ENCODE measurements at places on chromosomes 7 and 10. TPM values are rescaled to one million over a fixed set of nuclear protein-coding genes. Genes with fewer than 3 reads are reported as not detected.
A peak's percentile ranks its signal among the peaks of the same experiment; 100 is the strongest.

DNA sequence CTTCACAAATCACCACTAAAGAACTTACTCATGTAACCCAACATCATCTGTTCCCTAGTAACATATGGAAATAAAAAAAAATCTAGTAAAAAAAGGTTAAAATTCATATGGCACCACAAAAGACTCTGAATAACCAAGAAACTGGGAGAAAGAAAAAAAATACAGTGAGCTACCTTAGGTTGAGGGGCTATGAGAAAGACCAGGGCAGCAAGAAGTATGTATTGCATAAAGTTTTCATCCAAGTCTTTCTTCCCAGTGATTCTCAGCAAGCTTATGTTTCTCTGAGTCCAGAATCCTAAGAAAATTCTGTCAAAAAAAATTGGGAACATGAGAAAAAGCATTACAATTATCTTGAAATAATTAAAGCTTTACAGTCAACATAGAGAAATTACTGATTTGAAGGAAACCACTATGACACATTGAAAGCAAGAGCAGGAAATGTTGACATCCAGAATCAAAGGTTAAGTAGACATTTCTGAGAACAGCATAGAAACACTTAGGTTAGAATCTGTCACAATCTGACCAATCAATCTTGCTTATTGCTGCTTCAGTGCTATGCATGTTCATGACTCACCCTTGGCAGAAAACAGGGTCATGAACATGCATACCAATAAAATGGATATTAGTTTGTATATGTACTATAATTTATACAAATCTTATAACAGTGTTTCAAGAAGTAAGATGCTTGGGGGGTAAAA lies 494.0 kb upstream of the POT1 start:
- H3K36me3 ChIP-seq, result no peaks in the 10 kb centered on the region
- DNase-seq, result no peak
- H3K4me1 ChIP-seq, result no peaks in the 10 kb centered on the region
- no peak overlapping the region for H3K4me3 ChIP-seq
- no peaks in the 10 kb centered on the region for H3K27me3 ChIP-seq
- no peak overlapping the region for H3K27ac ChIP-seq

DNA sequence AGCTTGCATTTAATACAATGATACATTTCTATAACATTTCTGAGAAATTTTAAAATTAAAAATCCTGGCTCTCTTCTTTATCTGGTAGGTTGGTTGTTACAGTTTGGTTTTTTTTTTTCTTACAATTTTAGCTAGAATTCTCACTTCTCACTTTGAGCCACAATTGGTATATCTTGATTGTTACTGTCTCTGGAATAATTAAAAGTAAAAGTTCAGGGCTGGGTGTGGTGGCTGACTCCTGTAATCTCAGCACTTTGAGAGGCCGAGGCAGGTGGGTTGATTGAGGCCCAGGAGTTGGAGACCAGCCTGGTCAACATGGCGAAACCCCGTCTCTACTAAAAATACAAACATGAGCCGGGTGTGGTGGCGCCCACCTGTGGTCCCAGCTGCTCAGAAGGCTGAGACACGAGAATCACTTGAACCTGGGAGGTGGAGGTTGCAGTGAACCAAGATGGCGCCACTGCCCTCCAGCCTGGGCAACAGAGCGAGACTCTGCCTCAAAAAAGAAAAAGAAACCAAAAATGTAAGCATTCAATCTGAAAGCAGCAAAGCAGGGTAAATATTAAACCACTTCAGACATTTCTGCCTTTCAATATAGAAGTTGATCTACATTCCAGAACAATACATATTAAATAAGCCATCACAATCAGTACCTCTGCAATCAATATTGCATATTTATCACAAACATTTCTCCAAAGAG lies 88.6 kb upstream of the PFKP start:
- H3K4me1 ChIP-seq, result no peaks in the 10 kb centered on the region
- H3K27me3 ChIP-seq, result no peaks in the 10 kb centered on the region
- no peaks in the 10 kb centered on the region for H3K36me3 ChIP-seq
- no peak for DNase-seq

DNA sequence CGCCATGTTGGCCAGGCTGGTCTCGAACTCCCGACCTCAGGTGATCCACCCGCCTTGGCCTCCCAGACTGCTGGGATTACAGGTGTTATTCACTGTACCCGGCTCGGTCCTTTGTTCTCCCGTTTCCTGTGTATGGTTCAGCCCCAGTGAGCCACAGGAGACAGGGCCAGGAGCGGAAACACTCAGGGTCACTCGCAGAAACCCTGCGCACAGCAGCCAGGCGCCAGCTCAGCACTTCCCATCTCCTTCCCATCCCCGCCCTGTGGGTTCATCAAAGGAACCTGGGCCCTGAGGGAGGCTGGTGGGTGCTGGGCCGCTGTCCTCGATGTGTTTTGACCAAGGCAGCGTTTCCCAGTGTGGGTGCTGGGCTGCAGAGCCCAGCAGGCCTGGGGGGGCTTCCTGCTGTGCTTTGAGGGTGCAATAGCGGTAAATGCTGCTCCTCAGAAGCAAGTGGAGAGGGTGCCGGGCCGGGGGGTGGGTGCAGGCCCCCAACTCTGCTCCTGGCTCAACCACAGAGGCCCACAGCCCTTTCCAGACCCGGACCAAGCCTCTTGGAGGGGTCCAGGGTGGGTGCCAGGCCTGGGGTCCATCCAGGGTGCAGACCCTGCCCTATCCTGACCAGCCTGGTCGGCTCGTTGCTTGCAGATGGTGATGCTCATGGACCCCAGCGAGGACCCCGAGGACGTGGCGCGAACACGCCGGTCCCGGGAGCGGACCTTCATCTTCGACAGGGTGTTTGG lies 15.3 kb upstream of the CHST12 start:
- peaks cover 7% of the 10 kb centered on the region for H3K4me1 ChIP-seq
- no peaks in the 10 kb centered on the region for H3K27me3 ChIP-seq
- no peak for DNase-seq
- H3K36me3 ChIP-seq, result no peaks in the 10 kb centered on the region
- H3K27ac ChIP-seq, result peak overlapping the region; percentile 20

- no peak overlapping the region for H3K27ac ChIP-seq
- no peaks in the 10 kb centered on the region for H3K36me3 ChIP-seq
- H3K27me3 ChIP-seq, result no peaks in the 10 kb centered on the region
- no peak for DNase-seq
Measured at GRCh38 chr10:62023329-62023728, 121.8 kb downstream of the ARID5B start.

GRCh38 chr10:31683682-31684081 lies 244.9 kb downstream of the ARHGAP12 start:
- no peaks in the 10 kb centered on the region for H3K27me3 ChIP-seq
- no peak overlapping the region for H3K27ac ChIP-seq
- H3K4me1 ChIP-seq, result peaks cover 4% of the 10 kb centered on the region

DNA sequence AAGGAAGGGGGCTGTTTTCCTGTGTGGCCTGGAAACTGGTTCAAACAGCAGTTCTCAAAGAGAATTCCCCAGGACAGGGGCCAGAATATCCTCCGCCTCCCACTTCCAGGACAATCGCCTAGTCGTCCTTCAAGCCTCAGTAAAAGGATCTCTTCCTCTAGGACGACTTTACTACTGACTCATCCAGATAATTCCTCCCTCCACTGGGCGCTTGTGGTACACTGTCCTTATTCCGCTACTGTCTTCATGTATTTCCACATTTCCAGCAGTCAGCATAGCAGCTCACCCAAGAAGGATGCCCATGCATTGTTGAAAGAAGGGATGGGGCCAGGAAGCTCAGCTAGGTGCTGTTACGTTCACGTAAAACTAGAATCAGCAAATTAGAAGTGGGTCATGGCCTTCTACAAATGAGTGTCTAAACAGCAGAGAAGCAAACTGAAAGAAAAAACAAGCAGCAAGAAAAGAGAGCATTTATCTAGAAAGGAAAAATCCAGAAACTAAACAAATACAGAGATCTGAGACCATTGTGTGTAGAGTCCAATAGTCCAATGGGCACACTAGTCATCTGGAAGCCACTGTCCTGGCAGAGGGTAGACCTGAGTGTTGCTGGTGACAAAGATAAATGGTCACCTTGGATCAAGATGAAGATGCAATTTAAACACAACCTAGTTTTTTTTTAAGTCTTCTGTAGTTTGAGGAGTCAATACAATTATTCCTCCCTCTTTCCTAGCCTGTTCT lies 26.3 kb downstream of the CLRN3 start:
- no peaks in the 10 kb centered on the region for H3K36me3 ChIP-seq
- H3K27me3 ChIP-seq, result no peaks in the 10 kb centered on the region
- no peaks in the 10 kb centered on the region for H3K4me1 ChIP-seq

GRCh38 chr7:132577206-132578049 lies 1.2 kb upstream of the PLXNA4 start:
- peaks cover 47% of the 10 kb centered on the region for H3K4me1 ChIP-seq
- no peak for DNase-seq
- peak overlapping the region; percentile 62 for H3K4me3 ChIP-seq
- H3K36me3 ChIP-seq, result no peaks in the 10 kb centered on the region
- H3K27ac ChIP-seq, result peak overlapping the region; percentile 58

DNA sequence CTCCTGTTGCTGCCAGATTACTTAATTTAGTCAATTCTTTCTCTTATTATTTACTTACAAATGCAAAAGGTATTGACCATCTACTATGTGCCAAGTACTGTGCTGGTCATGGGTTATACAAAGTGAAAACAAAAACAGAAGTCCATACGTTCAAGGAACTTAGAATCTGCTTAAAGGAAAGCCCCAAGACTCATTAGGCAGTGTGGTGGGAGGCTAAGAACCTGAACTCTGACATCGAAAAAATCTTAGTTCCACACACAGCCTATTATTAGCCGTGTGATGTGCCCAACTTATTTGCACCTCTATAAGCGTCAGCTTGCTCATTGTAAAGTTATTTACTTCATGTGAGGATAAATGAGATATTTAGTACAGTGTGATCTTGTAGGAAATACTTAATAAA lies 227.4 kb upstream of the SORCS1 start:
- no peak overlapping the region for H3K27ac ChIP-seq
- no peaks in the 10 kb centered on the region for H3K27me3 ChIP-seq
- no peaks in the 10 kb centered on the region for H3K36me3 ChIP-seq
- no peaks in the 10 kb centered on the region for H3K4me1 ChIP-seq
- no peak for DNase-seq

DNA sequence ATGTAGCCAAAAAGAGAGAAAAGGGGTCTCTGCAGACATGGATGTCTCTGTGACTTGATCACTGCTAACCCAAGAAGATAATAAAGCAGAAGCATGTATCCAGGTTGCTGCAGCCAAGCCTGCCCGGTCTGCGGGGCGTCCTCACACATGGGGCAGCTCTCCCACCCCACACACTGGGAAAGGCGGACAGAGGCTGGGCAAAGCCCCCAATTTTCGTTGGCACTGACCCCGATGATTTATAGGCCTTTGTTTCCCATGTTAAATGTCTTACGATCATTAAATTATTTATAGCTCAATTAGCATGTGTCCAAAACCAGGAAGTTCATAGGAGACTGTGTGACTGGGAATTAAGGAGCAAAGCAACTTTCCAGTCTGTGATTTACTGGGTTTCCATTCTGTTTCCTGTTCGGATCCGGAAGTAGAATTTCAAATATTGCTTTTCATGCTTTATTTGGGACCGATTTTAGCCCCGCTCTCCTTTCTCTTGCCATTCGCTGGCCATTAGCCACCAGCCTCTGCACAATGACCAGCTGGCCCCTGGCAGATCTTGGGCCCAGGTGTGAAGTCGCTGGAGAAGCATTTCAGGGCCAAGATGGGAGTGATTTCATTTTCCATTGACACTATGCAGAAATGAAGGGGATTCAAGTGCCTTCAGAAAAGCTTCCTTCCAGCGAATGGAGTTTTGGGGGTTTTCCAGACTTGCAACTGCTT lies 91.6 kb downstream of the EGFR start:
- H3K27ac ChIP-seq, result peak overlapping the region; percentile 24
- no peaks in the 10 kb centered on the region for H3K36me3 ChIP-seq
- H3K4me3 ChIP-seq, result no peak overlapping the region
- H3K4me1 ChIP-seq, result peaks cover 10% of the 10 kb centered on the region
- H3K27me3 ChIP-seq, result no peaks in the 10 kb centered on the region
- DNase-seq, result no peak

GRCh38 chr7:152203095-152203494 lies 177.6 kb downstream of the GALNT11 start:
- H3K4me3 ChIP-seq, result no peak overlapping the region
- no peak for DNase-seq
- no peak overlapping the region for H3K27ac ChIP-seq
- peaks cover 31% of the 10 kb centered on the region for H3K36me3 ChIP-seq
- H3K27me3 ChIP-seq, result no peaks in the 10 kb centered on the region

DNA sequence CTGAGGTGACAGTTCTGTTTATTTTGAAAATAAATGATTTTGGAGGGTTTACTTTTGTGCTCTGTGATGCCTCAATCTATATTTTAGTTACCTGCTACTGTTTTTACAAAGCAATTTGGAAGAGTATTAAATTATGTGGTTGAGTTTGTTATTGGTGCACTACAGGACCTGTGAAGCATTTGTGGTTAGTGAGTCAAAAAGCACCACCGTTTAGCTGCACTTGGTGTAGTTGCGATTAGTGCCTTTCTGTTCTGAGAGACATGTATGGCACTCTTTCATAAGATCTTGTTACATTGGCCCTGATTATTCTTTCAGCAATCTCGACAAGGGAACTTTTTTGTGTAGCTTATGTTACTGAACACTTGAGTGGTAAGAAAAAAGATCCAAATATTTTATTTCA lies 132.2 kb downstream of the BBS9 start:
- H3K27me3 ChIP-seq, result no peaks in the 10 kb centered on the region
- no peak overlapping the region for H3K27ac ChIP-seq
- DNase-seq, result no peak
- H3K36me3 ChIP-seq, result no peaks in the 10 kb centered on the region
- H3K4me1 ChIP-seq, result no peaks in the 10 kb centered on the region

DNA sequence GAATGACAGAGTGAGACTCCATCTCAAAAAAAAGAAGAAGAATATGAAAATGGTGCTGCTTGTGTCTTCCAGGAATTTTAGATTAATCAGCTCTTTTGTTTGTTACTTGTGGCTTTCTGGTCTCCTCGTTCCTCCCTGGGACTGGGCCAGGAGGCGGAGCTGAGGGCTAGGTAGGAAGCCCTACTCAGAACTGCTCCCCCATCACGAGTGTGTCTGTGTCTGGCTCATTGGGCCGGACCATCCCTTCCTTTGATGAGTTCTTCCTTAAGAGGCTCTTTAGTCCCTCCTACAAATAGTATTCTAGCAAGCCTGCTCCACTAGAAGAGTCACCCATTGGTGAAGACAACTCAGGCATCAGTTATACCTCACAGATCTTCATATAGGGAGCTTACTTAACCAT lies 56.8 kb upstream of the YAE1 start:
- no peaks in the 10 kb centered on the region for H3K4me1 ChIP-seq
- H3K27me3 ChIP-seq, result no peaks in the 10 kb centered on the region
- no peak overlapping the region for H3K27ac ChIP-seq
- H3K36me3 ChIP-seq, result no peaks in the 10 kb centered on the region

GRCh38 chr7:43618073-43618472 lies 35.2 kb downstream of the STK17A start:
- H3K4me1 ChIP-seq, result peaks cover 13% of the 10 kb centered on the region
- H3K36me3 ChIP-seq, result no peaks in the 10 kb centered on the region
- no peak overlapping the region for H3K27ac ChIP-seq
- no peak for DNase-seq
- no peaks in the 10 kb centered on the region for H3K27me3 ChIP-seq
- no peak overlapping the region for H3K4me3 ChIP-seq

- H3K4me3 ChIP-seq, result no peak overlapping the region
- DNase-seq, result no peak
- peaks cover 6% of the 10 kb centered on the region for H3K4me1 ChIP-seq
Measured at GRCh38 chr10:59106441-59106840, 70.0 kb upstream of the PHYHIPL start.

GARIN1A gene
- under 0.01 TPM for total RNA-seq

HOXA3 gene
- total RNA-seq, result 16.2 TPM

NEURL1 gene
- 0.63 TPM for total RNA-seq

SPDYE16 gene
- not detected for total RNA-seq

MRLN gene
- total RNA-seq, result not detected

FGFBP3 gene
- 0.58 TPM for total RNA-seq

SRGN gene
- total RNA-seq, result 44.9 TPM

Data from esophagus muscularis mucosa (tissue), 4 donors.